GM12864 (cell line): ENCODE measurements at places on chromosomes 12 and 14.
A peak's percentile ranks its signal among the peaks of the same experiment; 100 is the strongest.

GRCh38 chr12:48447755-48448154 is 24.6 kb upstream of the ANP32D start:
- DNase-seq: no peak

DNA sequence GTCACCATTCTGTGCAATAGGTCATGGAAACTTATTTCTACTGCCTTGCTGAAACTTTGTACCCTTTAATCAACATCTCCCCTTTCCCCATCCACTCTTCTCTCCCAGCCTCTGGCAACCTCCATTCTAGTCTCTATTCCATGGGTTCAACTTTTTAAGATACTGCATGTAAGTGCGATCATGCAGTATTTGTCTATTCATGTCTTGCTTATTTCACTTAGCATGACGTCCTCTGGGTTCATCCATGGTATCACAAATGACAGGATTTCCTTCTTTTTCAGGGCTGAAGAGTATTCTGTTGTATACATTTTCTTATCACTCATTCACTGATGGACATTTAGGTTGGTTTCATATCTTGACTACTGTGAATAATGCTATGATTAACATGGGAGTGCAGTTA is 222.4 kb downstream of the PAX9 start:
- no peak for DNase-seq

DNA sequence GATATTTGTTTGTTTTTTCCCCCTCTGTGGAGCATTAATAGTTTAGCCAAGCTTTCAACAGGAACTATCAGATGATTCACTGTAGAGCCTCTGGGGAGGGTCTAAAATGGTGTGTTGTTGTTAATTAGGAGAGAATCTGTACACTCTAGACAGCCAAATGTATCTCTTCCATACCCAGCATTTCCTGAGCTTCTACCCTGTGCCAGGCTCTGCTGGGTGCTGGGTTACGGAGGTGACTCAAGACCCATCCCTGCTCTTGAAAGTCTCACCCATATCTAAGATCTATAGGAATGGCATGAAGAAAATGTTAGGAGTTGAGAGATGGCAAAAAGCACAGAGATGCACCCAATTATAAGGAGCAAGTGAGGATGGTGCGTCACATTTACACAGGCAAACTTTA is 245.8 kb downstream of the C12orf75 start:
- no peak for DNase-seq

- DNase-seq: no peak
Observed at GRCh38 chr12:41635626-41636364, 447.7 kb downstream of the PDZRN4 start.

GRCh38 chr12:115000038-115000437 is 316.1 kb upstream of the TBX3 start:
- DNase-seq: no peak

DNA sequence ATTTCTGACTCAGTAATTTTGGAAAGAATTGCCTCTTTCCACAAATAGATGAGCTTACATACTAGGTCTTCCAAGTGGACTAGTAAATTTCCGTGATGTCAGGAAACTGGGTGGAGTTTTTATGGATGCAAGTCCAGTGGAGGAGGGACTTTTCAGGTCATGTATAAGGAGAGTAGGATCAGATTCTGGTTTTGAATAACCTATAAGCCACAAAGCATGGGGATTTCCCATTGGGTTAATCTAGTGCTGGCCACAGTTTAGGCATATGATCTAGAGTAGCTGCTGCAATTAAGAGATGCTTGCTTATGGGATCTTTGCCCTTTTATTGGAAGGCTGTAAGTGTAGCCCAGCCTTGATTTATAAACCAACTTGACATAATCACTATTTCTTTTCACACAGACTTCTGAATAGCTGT is 33.8 kb downstream of the STK38L start:
- DNase-seq: peak; percentile 41

GRCh38 chr12:111780166-111780565 is 13.4 kb downstream of the ALDH2 start:
- DNase-seq: no peak

DNA sequence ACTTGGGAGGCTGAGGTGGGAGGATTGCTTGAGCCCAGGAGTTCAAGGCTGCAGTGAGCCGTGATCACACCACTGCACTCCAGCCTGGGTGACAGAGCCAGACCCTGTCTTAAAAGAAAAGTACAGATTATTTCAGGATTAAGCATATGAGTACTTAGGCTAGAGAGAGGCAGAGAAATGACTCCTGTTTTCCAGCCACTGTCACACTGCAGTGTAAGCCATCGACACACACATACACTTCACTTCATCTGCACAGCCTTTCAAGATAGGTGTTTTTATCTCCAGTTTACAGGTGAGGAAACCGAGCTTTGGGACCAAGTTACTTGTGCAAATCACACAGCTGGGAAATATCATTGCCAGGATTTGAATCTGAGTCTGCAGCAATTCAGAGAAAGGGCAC is 77.2 kb downstream of the ETV6 start:
- no peak for DNase-seq

GRCh38 chr14:75826599-75826998 is 155.2 kb downstream of the TGFB3 start:
- DNase-seq: no peak

DNA sequence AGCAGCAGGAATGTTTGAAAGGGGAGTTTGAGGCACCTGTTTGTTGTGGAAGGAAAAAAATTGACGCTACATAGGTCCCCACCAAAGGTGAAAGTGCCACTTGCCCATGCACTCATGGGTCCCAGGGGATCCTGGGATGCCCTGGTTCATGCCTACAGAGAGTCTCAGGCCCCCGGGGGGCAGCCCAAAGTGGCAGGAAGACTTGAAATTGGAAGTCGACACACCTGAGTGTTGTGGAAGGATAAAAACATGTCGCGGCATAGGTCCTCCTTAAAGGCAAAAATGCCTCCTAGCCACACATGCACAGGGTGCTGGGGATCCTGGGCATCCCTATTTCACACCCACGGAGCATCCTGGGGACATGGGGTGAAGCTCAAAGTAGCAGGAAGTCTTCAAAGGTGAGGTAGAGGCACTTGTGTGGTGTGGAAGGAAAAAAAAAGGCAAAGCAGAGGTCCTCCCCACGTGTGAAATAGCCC is 576.1 kb downstream of the ALG10 start:
- DNase-seq: no peak

DNA sequence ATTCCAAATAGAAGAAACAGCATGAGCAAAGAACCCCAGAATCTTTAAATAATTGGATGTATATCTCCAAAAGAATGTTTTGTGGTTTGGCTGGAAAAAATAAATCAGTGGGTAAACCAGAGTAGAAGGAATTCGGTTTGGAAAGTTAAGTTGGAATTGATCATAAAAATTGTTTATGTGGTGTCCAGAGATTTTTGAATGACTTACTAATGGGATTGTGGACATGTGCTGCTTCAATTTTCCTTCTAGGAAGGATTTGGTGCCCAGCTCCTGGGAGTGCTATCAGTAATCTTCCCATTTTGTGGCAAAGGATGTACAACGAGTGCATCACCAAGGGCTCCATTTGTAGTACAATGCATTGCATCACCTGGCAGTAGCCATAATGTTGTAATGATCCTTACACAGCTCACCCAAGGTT is 224.8 kb downstream of the SLC16A7 start:
- no peak for DNase-seq

GRCh38 chr14:22766457-22767322 is at the start of gene OXA1L:
Gene OXA1L, plus strand, starts transcription at chr14:22766688. Its CDS starts 14 bp downstream, at chr14:22766702.
- peak; percentile 93 for DNase-seq

GRCh38 chr14:20583908-20584307 is 3.9 kb downstream of the RNASE11 start:
- no peak for DNase-seq

GRCh38 chr12:105288311-105288996 is 42.0 kb upstream of the C12orf75 start:
- DNase-seq: no peak

GRCh38 chr12:87779016-87779415 is 250.2 kb downstream of the C12orf50 start:
- DNase-seq: no peak

GRCh38 chr14:37894463-37894862 is 299.0 kb downstream of the TTC6 start:
- DNase-seq: no peak

DNA sequence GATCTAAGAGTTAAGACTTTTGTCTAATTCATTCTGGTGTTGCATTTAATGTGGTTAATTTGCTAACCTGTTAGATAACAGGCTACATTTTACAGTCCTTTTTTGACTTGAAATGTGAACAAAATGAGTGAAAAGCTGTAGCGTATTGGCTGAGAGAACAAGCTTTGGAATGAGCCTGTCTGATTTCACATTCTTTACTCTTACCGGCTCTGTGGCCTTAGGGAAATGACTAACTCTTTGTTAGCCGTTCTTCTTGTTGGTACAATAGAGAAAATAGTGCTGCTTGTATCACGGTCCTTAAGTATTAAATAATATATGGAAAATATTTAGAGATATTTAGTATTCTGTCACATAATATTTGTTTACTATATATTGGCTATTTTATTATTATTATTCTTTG is 1.9 kb downstream of the MNAT1 start:
- no peak for DNase-seq

- peak; percentile 53 for DNase-seq
Observed at GRCh38 chr12:124125203-124125871, 152.3 kb downstream of the ZNF664 start.

GRCh38 chr12:6145564-6145963 is 21.1 kb upstream of the VWF start:
- DNase-seq: no peak

DNA sequence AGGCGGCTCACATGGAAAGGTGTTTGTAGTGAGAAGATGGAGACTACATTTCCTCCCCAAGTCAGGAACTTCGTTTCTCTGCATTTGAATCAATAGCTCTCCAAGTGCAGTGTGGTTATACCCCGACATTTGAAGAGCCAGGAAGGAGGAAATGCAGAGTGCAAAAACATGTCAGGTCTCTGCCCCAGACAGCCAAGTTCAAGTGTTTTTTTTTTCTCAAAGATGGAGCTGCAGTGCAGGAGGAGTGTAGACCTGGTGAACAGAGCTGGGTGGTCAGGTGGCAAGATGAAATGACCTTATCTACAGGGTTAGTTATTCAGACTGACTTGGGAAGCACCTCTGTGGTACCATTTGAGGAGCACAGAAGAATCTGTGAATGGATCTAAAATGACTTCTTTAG is 21.3 kb downstream of the MLXIP start:
- DNase-seq: no peak

GRCh38 chr12:19794116-19794515 is 354.8 kb downstream of the AEBP2 start:
- no peak for DNase-seq

DNA sequence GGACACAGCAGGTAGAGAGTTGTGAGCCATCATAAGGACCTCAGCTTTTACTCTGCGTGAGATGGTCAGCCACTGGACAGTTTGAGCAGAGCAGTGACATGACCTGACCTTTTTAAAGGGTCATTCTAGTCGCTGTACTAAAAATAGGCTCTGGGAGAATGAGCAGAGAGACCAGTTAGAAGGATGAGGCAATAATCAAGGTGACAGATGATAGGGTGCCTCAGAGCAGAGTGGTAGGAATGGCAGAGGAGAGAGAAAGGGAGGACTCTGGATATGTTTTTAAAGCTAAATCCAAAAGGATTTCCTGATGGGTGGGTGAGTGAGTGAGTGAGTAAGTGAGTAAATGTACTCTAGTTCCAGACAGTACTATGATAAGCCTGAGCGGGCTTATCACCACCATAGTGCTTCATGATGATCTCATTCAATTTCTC is 83.6 kb upstream of the ARHGAP5 start:
- DNase-seq: no peak

DNA sequence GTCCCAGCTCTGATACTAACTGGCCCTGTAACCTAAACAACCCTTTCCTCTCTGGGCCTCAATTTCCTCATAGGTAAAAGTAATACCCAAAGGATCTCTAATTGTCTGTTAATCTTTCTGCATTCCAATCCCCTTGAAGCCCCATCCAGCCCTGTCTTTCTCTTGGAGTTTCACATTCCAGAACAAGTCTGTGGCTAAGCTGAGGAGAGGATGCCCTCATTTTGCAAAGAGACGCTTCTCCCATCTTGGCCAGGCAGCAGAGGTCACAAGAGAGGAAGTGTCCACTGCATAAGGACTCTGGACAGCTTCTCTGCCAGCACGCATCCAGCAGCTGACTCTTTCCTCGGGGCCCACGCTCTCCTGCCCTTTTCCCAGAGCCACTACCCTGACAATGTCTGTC is 263.4 kb upstream of the FKBP4 start:
- no peak for DNase-seq

GRCh38 chr12:117380083-117380482 is 18.7 kb upstream of the NOS1 start:
- no peak for DNase-seq

DNA sequence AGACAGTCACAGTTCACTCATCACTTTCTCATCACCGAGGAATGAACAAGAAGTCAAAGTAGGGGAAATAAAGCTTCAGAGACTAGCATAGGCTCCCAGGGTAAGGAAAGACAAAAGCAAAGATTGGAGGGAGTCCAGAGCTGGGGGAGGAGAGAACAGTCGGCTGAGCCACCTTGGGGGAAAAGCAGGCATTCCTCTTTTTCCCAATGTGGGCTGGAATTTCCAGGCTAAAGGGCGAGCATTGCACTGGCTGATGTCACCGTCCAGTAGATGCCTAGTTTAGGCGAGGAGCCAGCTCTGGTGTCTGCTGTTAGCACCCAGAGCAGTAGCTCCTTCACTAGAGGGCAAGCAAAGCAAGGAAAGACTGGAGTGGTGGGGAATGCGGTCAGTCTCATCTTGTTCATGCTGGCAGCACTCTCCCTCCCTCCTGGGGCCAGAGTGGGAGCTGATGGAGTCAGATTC is 8.5 kb upstream of the KRT75 start:
- no peak for DNase-seq

GRCh38 chr12:31206038-31206670 is 119.8 kb downstream of the SINHCAF start:
- no peak for DNase-seq

GRCh38 chr14:71286126-71286525 is 378.9 kb downstream of the PCNX1 start:
- no peak for DNase-seq

GRCh38 chr14:22320362-22320750 is 268.7 kb downstream of the DAD1 start:
- no peak for DNase-seq

DNA sequence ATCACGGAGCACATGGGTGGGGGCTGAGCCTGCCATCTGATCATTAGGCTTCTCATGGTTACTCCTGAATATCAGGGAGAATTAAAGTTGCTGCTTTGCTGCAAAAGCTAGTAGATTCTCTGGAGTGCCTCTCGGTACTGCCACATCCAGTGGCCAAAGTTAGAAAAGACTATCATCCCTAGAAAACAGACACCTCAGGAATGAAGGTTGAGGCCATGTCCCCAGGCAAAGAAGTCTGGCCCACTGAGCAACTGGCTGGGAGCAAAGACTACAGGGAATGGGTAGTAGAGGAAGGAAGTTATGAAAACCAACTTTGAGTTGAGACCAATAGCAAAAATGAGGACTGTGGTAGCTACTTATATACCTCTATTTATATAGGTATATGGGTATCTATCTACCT is 258.7 kb downstream of the EFCAB11 start:
- DNase-seq: no peak
